C1 segment of cervical spinal cord (tissue), 14 donors: ENCODE measurements at places on chromosomes 1 and 21.

DNA sequence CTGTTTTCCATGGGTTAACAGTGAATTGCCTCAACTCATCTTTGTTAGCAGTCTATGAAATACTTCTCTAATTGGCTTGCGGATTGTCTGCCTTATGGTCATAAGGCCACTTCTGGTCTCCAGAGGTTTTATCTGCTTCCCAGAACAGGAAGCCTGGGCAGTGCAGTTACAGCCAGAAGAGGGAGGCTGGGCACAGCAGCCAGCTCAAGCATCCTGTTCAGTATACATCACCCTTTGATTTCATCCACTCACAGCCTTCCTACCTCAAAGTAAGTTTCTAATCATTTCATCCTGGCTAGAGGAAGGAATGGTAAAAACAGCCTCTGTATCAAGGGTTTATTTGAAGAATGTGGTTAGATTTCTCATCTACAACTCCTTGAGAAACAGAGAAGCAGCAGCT is 311.5 kb upstream of the DEPDC1 start:
- no peak for DNase-seq

- no peak for DNase-seq
These were observed 225.7 kb downstream of the KCNH1 start for GRCh38 chr1:210908257-210908656.

DNA sequence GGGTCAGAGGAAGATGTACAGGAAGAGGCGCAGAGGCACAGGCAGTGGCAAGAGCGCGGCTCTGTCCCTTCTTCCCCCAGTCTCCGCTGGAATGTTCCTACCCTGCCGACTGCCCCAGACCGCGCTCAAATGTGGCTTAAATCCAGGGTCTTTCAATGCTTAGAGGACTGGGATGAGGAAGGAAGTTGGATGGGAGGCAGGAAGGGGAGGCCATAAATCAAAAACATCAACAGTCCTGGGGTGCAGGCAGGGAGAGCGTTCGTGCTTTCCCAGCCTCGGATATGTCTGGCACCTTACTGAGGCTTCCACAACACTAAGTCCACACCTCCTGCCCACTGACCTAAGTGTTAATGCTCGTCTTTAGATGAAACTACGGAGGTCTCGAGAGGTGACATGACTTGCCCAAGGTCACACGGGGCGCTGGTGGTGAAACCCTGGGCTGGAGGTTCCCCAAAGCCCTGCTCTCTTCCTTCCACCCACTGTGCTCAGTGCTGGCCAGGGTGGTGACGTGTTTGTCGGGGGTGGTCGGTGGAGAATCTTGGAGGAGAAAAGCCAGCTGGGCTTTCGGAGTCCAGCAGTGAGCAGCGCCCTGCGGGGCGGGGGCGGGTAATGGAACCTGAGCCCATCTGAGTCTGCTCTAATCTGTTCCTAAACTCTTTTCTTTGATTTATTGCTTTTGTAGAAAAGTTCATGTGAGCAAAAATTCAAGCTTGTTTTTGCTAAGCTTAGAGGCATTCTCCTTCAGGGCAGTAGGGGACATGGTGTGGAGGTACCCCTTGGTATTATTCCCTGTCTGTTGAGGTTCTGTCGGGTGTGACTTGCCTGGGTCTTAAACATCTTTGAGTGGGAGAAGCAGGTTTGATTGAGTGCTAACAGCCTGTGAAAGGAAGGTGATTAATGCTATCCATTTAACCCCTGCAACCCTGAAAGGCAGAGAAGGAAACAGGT is 708 bp downstream of the CDA start:
- DNase-seq: no peak

DNA sequence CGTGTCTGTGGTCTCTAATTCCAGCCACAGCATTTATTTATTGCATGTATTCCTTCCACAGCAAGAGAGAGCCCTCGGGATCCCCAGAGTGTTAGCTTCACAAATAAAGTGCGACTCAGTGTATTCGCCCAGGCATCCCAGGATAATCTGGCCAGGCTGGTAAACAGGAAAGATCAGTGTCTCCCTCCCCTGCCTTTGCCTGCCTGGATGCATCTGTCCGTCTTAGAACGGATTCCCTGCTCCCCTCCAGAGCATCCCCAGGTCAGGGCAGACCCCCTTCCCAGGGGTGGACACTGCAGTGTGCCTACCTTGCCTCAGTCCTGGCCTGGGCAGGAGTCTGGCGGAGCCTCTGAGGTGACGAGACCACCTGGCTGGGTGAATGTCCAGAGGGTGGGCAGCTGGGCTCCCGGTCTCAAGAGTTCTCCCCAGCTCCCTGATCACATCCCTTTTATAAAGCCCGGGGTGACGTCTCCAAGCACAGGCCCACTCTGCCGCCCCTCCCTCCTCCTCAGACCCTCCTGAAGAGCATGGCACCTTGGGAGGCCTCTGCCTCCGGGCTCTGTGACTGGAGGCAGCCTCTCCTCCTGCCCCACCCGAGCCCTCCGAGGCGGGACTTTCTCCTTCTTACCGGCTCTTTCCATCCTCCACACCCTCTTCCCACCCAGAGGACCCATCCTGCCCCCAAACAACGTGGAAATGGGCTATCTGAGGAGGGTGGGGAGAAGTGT is at the start of gene KISS1:
Gene KISS1, minus strand, starts transcription at position 424 of the 728 bp plus-strand sequence. CDS start 3,615 bp downstream, outside the sequence.
- DNase-seq: no peak

- DNase-seq: no peak
These were observed 5.9 kb downstream of the LRIF1 start for GRCh38 chr1:110957798-110958197.

GRCh38 chr1:18723206-18723605 is 92.6 kb downstream of the PAX7 start:
- no peak for DNase-seq

DNA sequence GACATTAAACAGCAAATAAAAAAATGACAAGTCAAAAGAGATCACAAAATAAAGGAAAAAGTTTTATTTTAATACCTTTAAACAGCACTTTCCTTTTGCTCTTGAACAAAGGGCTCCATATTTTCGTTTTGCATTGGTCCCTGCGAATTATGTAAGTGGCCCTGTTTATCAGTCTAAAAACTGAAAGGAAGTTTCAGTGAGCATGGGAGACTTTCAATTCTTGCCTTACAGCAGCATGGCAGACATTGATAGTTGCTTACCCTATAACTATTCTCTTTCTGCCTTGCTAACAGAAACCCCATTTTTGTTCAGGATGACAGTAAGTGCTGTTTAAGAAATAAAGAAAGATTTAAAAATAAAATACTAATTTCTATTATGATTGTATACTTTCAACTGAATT is 5.2 kb upstream of the SH3GLB1 start:
- DNase-seq: no peak
